ENCODE measurements at places on chromosomes 1 and 21. TPM values are rescaled to one million over a fixed set of nuclear protein-coding genes. Genes with fewer than 3 reads are reported as not detected.
A peak's percentile ranks its signal among the peaks of the same experiment; 100 is the strongest.

DNA sequence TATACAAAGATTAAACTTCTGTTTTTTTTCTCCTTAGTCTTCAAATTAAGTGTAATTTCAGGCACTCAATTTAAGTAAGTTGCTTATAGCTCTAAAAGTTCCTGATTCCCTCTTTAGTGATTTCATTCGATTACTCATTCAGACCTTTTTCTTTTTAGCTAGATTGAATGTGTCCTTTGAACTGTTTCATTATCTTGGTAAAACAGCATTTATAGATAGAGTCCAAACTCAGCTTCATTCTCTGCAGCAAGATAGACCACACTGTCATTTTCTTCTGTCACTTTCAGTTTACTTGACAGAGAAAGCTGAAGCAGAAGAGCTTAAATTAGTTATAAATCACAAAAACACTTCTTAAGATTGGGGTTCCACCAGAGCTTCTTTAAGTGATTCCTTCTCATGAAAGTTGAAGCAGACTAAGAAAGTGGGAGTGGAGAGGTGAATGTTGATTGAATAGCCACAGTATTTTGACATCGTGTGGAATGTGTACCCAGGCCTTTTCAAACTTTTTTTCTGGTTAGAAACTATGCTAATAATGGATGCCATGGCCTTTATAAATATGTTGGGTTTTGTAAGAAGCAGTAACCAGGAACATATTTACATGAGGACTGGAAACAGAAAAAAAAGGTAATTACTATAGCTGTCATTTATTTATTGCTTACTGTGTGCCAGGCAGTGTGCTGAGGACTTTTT lies 52.2 kb downstream of the ZBTB40 start:
- no peak for DNase-seq

DNA sequence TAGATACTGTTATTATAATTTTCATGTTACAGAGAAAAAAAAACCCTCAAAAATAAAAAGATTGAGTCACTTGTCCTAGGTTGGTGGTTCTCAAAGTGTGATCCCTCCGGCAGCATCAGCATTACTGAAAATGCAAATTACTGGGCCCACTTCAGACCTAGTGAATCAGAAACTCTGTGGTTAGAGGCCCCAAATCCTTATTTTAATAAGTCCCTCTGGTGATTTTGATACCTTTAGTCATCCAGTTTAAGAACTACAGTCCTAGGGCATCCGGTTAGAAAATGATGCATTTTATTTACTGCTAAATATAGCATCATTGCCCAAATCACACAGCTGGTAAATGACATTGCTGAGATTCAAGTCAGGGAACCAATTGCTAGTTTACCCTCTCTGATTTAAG lies 203.7 kb upstream of the RUNX1 start:
- no peak for DNase-seq

DNA sequence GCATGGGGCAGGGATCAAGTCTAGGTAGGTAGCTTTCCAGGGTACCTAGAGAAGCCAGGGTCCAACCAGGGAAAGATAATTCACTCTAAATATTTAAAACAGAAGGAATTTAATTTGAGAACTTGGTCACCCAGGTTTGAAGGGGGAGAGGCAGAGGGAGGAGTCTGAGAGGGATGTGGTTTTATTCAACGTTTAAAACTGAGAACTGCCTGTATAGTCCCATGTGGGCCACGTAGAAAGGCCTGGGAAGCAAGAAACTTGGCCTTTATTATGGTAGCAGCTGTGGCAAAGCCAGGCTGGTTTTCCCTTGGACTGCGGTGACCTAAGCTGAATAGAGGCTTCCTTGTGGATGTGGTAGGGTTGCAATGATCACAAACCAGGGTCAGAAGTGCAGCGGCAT lies 42.0 kb upstream of the DUSP10 start:
- no peak for DNase-seq

DNA sequence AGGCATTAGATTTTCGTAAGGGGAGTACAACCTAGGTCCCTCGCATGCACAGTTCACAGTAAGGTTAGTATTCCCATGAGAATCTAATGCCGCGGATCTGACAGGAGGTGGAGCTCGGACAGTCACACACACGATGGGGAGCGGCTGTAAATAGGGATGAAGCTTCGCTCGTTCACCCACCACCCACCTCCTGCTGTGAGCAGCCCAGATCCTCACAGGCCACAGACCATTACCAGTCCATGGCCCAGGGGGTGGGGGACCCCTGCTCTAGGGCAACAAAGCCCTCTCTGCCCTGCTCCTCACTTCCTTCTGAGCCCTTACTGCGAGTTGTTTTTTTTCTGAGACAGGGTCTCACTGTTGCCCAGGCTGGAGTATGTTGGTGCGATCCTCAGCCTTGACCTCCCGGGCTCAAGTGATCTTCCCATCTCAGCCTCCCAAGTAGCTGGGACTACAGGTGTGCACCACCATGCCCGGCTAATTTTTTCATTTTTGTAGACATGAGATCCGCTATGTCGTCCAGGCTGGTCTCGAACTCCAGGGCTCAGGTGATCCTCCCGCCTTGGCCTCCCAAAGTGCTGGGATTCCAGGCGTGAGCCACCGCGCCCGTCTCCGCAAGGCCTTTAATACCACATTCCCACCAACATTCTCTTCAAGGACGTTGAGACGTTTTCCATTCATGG lies 21.3 kb downstream of the TRPM2 start:
- DNase-seq = peak; percentile 57

- DNase-seq = no peak
These were observed 123.6 kb upstream of the B3GALT2 start for GRCh38 chr1:193309936-193310475.

DNA sequence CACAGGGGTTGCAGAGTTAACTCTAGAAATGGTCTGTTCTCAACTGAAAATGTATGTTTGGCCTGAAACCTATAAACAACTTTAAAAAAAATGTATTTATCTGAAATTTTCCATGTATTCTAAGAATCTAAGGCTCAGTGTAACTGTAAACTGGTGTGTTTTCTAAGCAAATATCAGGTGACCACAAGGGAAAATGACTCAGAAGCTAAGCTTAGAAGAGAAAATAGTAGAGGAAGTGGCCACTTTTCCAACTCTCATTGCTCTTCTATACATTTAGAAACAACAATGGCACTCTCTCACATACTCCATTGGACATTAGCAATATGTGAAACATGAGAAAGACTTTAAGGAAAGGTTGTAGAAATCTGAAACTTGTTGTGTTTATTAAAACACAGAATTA lies 7.5 kb downstream of the TNFSF18 start:
- no peak for DNase-seq

DNA sequence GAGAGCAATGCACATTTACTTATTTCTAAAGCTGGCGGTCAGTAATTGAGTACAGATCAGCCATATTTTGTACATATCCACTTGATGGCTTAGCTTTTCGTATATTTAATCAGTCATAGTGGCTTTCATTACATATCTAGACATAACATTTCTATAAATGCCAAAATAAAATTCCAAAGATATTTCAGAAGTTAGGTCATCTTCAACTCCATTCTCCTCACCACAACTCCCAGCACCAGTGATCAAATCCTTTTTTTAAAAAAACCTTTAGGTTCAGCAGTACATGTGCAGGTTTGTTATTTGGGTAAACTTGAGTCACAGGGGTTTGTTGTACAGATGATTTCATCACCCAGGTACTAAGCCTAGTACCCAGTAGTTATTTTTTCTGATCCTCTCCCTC lies 53.9 kb upstream of the GNG4 start:
- DNase-seq = no peak

DNA sequence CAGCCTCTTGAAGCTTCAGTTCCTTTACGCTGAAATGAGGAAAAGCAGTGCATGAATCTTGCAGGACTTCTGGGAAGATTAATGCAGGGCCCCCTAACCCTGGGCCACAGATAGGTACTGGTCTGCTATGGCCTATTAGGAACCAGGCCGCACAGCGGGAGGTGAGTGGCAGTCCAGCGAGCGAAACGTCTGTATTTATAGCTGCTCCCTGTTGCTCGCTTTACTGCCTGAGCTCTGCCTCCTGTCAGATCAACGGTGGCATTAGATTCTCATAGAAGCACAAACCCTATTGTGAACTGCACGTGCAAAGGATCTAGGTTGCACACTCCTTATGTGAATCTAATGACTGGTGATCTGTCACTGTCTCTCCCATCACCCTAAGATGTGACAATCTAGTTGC lies 130.2 kb downstream of the CHRM3 start:
- DNase-seq = no peak

GRCh38 chr1:92037400-92037799 lies 7.6 kb downstream of the EPHX4 start:
- DNase-seq = no peak

GRCh38 chr1:108028841-108029388 lies 63.9 kb upstream of the VAV3 start:
- DNase-seq = no peak

DNA sequence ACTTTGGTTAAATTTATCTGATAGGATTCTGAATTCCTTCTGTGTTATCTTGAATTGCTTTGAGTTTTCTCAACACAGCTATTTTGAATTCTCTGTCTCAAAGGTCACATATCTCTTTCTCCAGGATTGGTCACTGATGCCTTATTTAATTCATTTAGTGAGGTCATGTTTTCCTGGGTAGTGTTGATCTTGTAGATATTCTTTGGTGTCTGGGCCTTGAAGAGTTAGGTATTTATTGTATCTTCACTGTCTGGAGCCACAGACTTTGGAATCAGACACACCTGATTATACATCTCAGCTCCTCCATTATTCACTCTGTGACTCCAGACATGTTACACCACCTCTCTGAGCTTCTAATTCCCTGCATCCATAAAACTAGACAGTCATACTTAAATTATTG lies 34.2 kb upstream of the ETS2 start:
- DNase-seq = no peak

- no peak for DNase-seq
These were observed 568 bp downstream of the TRIM45 start for GRCh38 chr1:117120774-117121588.

DNA sequence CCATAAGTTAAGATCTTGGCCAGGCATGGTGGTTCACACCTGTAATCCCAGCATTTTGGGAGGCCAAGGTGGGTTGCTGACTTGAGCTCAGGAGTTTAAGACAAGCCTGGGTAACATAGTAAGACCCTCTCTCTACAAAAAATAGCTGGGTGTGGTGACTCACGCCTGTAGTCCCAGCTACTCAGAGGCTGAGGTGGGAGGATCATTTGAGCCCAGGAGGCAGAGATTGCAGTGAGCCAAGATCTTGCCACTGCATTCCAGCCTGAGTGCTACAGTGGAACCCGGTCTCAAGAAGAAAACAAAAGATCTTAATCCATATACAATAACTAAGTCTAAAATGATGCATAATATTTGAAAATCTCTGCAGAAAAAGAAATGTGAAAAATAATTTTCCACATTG lies 165.5 kb upstream of the NR5A2 start:
- no peak for DNase-seq

DNA sequence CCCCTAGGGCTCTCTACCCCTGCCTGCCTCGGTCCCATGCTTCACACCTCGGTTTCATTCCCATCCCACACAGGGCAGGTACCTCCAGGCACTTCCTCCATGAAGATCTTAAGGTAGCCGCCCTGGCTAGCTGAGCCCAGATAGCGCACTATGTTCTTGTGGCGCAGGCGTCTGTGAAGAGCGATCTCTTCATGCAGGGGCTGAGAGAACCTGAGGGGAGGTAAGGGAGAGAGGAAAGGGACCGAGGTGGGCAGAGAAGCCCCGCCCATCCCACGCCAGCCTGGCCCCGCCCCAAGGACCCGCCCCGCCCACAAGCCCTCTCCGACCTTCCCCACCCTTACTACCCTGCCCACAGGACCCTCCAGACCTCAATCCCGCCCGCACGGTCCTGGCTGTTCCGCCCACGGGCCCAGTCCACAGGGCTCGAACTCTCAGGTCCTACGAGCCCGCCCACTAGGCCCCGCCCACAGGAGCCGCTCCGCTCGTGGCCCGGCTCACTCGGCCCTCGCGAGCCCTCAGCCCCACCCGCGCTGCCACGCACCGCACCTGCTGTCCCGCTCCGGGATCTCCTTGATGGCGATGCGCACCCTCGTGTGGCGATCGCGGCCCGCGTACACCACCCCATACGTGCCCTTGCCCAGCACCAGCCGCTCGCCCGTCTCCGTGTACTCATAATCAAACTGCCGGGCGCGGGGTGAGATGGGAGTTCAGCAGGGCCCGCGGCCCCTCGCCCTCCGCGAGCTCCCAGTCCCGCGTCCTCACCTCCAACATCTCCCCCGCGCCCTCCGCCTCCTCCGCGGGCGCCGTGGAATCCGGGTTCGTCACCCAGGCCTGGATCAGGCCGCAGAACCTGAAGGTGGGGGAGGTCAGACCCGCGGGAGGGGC lies 6.4 kb downstream of the MAP3K6 start:
- DNase-seq = peak; percentile 92

- no peak for DNase-seq
These were observed 11.4 kb upstream of the ZSCAN20 start for GRCh38 chr1:33460947-33461629.

DNA sequence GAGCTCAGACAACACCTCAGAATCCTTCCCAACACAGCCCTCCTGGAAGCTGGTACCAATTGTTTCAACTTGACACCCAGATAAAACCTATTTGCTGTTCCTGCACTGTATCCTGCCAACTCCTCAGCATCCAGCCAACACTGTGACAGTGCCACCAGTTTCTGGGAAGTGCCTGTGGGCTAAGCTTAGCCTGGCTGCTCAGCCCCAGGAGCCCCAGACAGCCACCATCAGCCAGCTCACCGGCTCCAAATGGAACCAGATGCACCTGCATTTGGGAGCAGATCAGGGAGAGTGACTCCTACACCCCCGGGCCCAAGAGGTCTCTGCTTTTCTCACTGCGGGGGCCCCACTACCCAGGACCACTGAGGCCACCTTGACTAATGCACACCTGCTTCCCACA lies 24.9 kb downstream of the KCNN3 start:
- DNase-seq = no peak

- no peak for DNase-seq
These were observed 49.9 kb downstream of the DNTTIP2 start for GRCh38 chr1:93829061-93829460.

GRCh38 chr1:201709564-201710295 lies 119.2 kb upstream of the IPO9 start:
- peak; percentile 92 for DNase-seq

DNA sequence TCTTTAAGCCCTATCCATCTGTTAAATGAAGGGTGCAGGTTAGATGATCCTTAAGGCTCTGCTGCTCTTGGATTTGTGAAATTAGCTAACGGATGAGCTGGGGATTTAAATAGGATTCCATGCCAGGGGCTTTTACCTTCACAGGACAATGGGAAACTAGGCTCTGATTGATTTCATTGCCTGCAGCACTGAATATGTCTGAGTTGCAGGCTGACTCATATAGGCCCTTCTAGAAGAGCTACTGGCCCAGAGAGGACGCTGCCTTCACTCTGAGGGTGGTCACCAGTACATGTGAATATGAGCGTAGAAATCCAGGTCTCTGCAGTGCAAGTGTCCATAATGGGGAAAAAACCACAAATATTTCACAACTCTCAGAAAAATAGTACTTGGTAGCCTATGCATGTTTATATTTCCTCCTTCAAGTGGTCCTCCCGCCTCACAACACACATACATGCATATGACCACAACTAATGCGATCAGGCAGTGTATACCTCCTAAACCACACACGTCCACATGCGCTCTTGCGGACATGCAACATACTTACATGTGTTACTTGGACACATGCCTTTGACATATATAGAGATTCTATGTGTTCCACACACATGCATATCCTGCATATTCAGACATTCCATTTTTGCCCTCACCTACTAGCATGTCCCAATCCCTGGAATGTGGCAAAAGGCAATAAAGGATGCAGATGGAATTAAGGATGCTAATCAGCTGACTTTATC lies 233.8 kb upstream of the JUN start:
- DNase-seq = no peak

The PPM1J gene
- 0.59 TPM for total RNA-seq

The FCRL3 gene
- total RNA-seq = not detected

All from chondrocyte (in vitro differentiated cells).